ENCODE measurements at places on chromosomes 3 and 15.

- no peak for DNase-seq
Measured at GRCh38 chr15:77658304-77658703, 25.6 kb upstream of the LINGO1 start.

DNA sequence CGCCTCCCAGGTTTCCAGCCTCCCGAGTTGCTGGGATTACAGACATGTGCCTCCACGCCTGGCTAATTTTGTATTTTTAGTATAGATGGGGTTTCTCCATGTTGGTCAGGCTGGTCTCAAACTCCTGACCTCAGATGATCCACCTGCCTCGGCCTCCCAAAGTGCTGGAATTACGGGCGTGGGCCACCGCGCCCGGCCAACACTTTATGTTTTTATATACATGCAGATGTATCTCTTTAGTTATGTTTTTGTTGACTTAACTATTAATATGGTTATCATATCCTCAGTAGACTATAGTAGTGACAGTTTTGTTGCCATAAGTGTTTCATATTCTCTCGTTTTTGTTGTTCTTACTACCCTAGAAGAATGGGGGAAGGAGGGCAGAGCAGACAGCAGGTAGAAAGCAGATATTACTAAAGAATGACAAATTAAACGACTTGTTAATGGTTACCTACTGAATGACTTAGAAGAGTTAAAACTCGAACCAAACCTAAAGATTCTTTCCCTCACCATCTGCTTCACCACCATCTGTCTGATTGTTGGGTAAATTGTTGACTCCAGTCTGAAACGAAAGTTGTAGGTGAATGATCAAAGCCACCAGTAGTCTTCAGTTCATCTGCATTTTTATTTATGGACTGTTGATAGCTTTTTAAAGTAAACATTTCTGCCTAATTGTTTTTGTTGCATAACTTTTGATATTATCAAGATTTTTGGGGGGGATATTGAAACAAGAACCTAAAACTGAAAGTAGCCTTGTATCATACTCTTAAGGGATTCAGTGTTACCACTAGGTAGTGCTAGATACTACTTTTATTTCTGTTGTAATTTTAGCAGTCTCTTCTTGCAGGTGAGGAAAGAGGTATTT lies 89.3 kb downstream of the RASA2 start:
- no peak for DNase-seq

- DNase-seq = no peak
Measured at GRCh38 chr15:36694574-36694973, 115.1 kb downstream of the CDIN1 start.

- DNase-seq = no peak
Measured at GRCh38 chr3:44416031-44417030, 61.1 kb downstream of the ZNF445 start.

- DNase-seq = no peak
Measured at GRCh38 chr3:30779686-30780287, 114.7 kb downstream of the GADL1 start.

GRCh38 chr3:153138276-153139210 lies 23.5 kb upstream of the RAP2B start:
- DNase-seq = no peak

DNA sequence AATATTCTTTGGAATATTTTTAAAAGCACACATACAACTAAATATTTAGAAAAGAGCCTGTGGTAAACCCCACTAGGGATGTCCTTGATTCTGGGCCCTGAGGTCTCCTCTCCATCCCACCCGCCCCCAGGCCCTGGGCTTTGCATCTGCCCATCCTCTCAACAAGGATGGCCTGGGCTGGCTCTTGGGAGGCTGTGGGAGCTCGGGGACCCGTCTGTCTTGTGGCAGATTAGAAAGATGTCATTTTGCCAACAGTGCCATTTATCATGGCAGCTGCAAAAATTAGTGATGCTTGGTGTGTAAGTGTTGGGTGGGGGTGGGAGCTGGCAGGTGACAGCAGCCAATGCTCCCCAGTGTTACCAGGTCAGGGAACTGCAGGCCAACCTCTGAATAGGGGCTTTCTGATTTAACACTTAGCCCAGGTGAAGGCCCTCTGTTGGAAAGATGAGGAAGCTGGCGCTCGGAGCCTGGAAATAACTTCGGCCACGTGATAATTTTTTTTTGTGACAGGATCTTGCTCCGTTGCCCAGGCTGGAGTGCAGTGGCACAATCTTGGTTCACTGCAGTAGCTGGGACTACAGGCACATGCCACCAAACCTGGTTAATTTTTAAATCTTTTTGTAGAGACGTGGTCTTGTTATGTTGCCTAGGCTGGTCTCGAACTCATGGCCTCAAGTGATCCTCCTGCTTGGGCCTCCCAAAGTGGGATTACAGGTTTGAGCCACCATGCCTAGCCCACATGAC lies 16.9 kb upstream of the CSPG4 start:
- DNase-seq = no peak

- DNase-seq = no peak
Measured at GRCh38 chr15:90948506-90948905, 6.2 kb upstream of the RCCD1 start.

DNA sequence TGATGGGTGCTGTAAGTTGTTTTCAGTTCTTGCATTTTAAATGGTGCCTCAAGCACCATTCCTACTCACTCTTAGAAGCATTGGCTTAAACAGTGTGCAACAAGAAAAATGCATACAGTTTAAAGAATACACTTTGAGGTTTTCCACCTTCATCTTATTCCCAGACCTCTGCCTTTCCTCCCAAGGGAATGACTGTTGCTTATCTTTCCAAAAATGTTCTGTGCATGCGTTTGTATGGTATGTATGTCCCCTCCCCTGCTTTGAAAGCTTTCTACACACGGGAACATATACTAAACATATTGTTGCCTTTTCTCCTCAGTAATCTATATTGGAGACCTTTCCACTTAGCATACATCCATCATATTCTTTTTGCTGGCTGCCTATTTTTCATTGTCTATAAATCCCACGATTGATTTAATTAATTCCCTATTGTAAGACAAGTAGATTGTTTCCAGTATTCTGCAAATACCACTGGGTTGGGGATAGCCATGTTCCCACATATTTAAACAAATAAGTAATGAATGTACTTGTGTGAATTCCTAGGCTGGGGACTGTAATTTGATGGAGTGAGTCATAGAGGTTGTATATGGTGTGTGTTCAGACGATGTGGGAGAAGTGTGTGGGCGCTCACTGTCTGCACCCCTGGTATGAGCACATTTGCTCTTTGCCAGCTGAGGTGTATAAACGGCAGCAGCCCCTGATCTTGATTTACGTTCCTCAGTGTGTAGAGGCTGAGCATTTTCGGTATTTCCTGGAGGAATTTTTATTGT lies 5.8 kb downstream of the TRAK1 start:
- DNase-seq = no peak

DNA sequence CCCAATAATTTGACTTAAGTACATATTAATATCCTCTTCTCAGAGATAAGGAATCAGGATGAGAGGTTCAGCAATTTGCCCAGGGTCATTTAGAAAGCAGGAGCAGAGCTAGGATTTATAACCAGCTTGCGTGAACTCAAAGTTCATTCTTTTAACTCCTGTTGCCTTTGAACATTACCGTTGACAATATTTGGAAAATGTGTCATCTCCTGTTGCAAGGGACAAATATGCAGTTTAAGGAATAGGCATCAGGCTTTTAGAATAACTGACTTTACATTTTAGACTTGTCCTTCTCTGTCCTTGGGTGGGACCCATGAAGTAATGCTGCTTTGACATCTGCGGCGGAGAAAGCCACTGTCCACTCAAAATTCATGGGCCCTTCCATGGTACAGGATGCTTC lies 252.2 kb upstream of the RGMA start:
- DNase-seq = no peak

DNA sequence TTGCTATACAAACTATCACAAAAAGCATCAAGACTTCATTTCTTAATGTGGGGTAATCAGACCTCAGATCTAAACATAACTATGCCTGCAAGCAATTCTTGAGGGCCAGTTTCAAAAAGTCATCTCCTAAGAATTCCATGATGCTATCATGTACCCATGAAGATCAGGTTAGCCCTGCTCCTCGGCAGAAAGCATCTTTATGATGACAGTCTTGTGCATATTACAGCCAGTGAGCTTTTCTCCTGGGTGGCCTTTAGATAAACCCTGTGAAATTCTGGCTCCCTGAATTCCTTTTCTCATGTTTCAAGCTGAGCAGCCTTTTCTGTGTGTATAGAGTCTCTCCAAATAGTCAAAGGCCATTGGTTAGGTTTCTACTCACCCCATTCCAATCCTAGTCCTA lies 201.9 kb upstream of the MCTP2 start:
- DNase-seq = no peak

DNA sequence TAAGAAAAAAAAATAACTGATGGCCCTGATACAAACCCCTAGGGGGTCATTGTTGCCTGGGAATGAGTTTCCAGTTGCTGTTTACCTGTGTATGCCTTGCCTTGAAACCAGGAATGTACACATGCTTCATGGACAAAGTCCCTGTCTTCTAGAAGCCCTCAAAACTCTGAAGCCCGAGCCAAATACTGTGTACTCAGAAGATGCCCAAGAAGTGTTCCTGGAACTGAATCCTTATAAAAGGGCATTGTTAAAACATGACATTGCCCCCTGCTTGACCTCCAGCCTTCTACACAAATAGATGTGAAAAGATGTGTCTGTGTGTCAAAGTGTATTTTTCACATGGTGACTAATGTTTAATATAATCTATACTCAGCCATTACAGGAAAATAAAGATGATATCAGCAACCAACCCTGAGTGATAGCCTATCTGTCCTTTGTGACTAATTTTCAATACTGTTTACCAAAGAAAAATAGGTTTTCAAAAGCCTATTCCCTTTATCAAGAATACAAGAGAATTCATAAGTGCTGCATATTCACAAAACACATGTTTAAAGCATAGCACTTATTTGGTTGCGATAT lies 325.9 kb downstream of the MECOM start:
- DNase-seq = no peak

GRCh38 chr3:162507397-162507796 lies 1010.8 kb downstream of the OTOL1 start:
- DNase-seq = no peak

DNA sequence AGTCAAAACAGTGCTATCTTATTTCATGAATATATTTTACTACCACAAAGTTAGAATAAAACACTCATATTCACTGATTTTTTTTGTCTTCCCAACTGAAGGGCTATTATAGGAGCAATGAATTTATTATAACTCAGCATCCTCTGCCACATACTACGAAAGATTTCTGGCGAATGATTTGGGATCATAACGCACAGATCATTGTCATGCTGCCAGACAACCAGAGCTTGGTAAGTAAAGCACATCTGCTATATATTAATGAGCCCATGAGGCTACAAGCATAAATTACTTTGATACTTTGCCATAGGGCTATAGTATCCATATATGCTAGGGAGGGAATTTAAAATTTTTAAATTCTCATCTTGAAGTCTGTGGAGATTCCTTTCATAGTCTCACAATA lies 95.9 kb downstream of the FEZF2 start:
- DNase-seq = no peak

GRCh38 chr3:100333970-100334487 lies 528 bp upstream of the NIT2 start:
- DNase-seq = no peak

- DNase-seq = no peak
Measured at GRCh38 chr15:55770806-55771205, 27.9 kb upstream of the PRTG start.

- no peak for DNase-seq
Measured at GRCh38 chr3:72171463-72171881, 386.5 kb upstream of the PROK2 start.

All from stimulated activated CD8-positive, alpha-beta memory T cell treated with anti-CD3 and anti-CD28 coated beads, Interleukin-2, amount 100 ng/mL, for 1 hour (primary cell).